Lung (tissue), 17 donors: ENCODE measurements at places on chromosomes 2 and 18. TPM values are rescaled to one million over a fixed set of nuclear protein-coding genes. Genes with fewer than 3 reads are reported as not detected.

DNA sequence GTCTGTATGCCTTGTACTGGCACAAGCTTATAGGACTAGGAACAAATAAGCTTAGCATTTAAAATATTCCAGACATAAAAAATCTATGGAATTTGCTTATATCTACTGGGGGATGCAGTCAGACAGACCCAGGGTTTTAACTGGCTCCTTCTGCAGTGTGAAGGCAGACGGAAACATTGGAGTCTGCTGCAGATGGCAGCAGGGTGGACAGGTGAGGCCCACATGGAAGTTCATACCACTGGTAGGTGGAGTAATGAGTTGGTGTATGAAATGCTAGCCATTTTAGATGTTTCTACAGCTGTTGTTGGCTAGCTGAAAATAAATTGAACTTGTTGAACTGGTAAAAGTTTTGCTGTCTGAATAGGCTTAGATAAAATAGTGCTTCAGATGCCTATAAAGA is 17.7 kb downstream of the SPTBN1 start:
- no peak overlapping the region for H3K4me3 ChIP-seq
- H3K4me1 ChIP-seq, result peaks cover 52% of the 10 kb centered on the region
- H3K36me3 ChIP-seq, result no peaks in the 10 kb centered on the region
- H3K27ac ChIP-seq, result no peak overlapping the region

The EGR4 gene
- total RNA-seq, result not detected

- no peaks in the 10 kb centered on the region for H3K27me3 ChIP-seq
- no peaks in the 10 kb centered on the region for H3K36me3 ChIP-seq
- DNase-seq, result no peak
- H3K4me1 ChIP-seq, result no peaks in the 10 kb centered on the region
- no peak overlapping the region for H3K27ac ChIP-seq
These were observed 494.7 kb upstream of the SETBP1 start for GRCh38 chr18:44186001-44186400.

The KCNS3 gene
- 45.9 TPM for total RNA-seq

DNA sequence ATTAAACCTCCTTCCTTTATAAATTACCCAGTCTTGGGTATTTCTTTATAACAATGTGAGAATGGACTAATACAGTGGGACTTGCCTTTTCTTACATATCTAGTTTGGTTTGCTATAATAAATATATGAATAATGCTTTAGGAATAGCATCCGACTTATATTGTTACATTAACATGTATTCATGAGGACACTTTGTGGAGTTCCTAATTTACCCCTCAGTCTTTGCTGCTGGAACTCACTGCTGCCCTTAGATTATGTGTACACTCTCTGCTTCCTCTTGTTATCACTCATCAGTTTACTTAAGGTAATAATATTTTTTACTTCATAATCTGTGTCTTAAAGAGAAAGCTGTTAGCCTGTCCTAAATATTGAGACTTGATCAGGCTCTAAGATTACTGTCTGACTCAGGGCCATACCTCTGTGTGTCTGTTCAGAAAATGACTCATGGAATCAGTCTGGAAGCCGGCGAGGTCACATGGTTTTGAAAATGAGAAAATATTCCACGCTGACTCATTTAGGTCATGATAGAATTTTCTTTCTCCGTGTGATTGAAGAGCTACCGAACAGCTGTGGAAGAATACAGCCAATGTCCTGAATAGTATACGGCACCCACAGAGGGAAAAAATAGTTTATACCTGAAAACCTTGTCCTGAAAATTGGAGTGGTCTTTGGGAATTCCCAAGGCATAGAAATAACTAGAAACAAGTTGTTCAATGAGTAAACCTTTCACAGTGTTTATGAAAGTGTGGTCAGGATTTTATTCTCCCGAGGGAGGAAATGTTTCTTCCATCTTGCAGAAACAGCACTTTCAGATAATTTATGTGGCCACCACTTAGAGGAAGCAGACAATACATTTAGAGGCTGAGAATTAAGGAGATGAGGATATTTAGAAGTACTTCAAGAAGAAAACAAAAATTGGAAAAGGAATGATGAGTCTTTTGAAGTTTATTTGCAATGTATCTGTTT is 156.4 kb downstream of the DSEL start:
- H3K27ac ChIP-seq, result no peak overlapping the region
- H3K27me3 ChIP-seq, result no peaks in the 10 kb centered on the region
- no peak overlapping the region for H3K4me3 ChIP-seq

GRCh38 chr2:27724905-27725701 is 46.4 kb upstream of the MRPL33 start:
- H3K36me3 ChIP-seq, result no peaks in the 10 kb centered on the region
- peak; percentile 57 for DNase-seq
- H3K4me1 ChIP-seq, result no peaks in the 10 kb centered on the region
- H3K27ac ChIP-seq, result peak overlapping the region; percentile 69
- no peak overlapping the region for H3K4me3 ChIP-seq
- no peaks in the 10 kb centered on the region for H3K27me3 ChIP-seq

The EIF2AK2 gene
- total RNA-seq, result 40.1 TPM

The REG3A gene
- not detected for total RNA-seq

DNA sequence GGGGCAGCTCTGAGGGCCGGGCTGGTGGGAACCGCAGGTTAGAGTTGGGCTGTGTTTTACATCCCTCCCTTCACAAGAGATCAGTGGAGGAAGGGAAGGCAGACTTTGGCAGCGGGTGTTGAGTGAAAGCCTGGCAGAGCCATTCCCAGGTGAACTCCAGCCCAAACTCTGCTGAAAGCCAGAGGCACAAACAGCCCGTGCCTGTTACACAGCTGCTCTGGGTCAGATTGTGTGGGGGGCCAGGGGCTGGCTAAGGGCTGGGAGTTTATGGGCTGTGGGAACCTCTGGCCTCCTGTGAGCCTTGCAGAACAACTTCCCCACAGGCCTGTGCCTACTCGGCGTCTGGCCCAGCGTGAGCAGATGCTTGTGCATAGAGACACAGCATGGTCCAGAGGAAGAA is 286.8 kb downstream of the CLIP4 start:
- no peak overlapping the region for H3K4me3 ChIP-seq
- no peaks in the 10 kb centered on the region for H3K4me1 ChIP-seq
- no peaks in the 10 kb centered on the region for H3K36me3 ChIP-seq
- no peaks in the 10 kb centered on the region for H3K27me3 ChIP-seq
- H3K27ac ChIP-seq, result no peak overlapping the region

- no peak overlapping the region for H3K4me3 ChIP-seq
- no peak for DNase-seq
- no peaks in the 10 kb centered on the region for H3K36me3 ChIP-seq
- H3K27me3 ChIP-seq, result no peaks in the 10 kb centered on the region
- H3K4me1 ChIP-seq, result no peaks in the 10 kb centered on the region
- peak overlapping the region; percentile 22 for H3K27ac ChIP-seq
These were observed 62.5 kb downstream of the CENPO start for GRCh38 chr2:24855726-24856125.

DNA sequence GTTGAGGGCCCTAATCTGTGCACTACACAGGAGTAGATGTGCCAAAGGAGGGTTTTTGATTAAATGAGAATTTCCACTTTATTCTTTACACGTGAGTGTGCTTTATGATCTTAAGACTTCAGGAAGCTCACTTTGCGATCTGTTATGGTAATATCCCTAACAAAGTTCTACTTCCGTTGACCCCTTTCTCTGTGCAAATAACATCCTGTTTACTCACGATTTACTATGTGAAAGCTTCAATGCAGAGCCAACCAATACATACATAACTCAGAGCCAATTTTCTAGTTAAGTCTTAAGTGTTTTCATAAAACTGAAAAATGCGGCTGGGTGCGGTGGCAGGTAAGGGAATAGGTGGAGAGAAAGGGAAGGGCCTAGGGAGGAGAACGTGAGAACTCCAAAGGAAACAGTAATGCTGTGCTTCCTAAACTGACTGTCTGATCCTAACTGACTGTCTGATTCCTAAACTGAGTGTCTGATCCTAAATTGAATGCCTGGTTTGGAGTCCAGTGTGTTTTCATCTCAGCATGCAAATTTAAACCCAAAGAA is 87.6 kb downstream of the PLCL1 start:
- peaks cover 28% of the 10 kb centered on the region for H3K4me1 ChIP-seq
- peak; percentile 62 for DNase-seq
- no peak overlapping the region for H3K4me3 ChIP-seq

The TRIM54 gene
- 0.09 TPM for total RNA-seq

The ADAM23 gene
- total RNA-seq, result 1.6 TPM

GRCh38 chr18:34031810-34032209 is 192.9 kb downstream of the NOL4 start:
- H3K27me3 ChIP-seq, result no peaks in the 10 kb centered on the region
- H3K27ac ChIP-seq, result no peak overlapping the region
- H3K36me3 ChIP-seq, result no peaks in the 10 kb centered on the region
- no peak overlapping the region for H3K4me3 ChIP-seq
- no peak for DNase-seq
- no peaks in the 10 kb centered on the region for H3K4me1 ChIP-seq

- H3K27me3 ChIP-seq, result no peaks in the 10 kb centered on the region
- no peaks in the 10 kb centered on the region for H3K4me1 ChIP-seq
- no peak for DNase-seq
These were observed 37.6 kb upstream of the MGAT4A start for GRCh38 chr2:98768384-98769113.

The CYP1B1 gene
- 47.7 TPM for total RNA-seq

The BCL11A gene
- 21.1 TPM for total RNA-seq
